ENCODE measurements at places on chromosomes 12 and 14.

DNA sequence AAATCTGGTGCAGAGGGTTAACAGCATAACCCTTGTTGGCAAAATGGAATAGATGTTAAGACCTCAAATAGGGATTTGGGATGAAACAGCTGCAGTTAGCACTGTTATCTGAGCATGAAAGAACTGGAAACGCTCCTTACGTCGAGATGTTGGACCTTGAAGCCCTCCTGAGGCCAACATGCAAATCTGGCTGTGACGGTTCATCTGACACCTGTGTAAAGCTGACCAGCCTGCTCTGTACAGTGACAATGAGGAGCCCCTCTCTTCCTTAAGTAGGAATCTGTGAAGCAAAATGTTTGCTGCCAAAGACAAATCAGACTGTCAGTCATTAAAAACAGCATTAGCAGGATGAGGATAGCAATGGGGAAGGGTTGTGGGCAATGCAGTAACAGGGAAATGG, 36.5 kb downstream of the PAPLN start:
- no peak for DNase-seq

DNA sequence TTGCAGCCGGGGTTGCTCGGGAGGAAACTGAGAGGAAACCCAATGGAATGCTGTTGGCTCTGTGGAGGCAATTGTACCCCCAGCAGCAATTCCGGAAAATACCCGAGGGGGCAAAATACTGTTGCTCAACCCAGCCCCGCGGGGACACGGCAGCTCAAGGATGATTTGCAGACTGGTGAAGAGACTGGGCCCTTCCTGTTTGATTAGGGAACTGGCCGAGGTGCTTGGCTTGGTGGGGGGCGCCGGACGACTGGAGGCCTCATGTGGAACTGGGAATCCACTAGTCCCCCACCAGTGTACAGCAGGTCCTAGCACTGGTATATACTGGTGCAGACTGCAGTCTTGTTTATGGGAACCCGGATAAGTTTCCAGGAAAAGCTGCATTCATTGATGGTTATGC, 10.3 kb upstream of the RNASE12 start:
- DNase-seq: no peak

DNA sequence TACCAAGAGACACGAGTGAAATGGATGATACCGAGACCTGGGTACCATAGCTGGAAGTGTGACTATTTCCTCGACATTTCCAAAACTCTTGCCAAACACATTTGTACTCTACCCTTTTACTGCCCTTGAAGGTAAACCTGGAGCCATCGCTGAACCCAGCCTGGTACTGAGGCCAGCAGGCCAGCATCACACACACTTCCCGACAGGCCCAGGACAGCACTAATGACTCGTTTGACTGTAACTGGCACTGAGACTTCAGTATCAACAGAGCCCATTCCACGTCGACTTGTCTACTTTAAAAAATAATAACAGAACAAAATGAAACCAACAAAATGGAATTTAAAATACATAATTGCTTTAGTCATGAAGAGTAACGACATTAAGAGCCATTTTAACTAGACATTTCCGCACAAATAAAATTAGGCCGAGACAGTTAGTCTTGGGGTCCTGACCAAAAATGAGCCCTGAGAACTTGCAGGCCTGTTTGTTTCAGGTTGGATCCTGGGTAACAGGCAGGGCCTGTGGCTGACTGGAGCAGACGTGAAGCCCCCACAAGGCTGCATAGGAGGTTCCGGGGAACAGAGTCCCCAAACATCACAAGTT, 94.3 kb downstream of the RIMBP2 start:
- DNase-seq: no peak

DNA sequence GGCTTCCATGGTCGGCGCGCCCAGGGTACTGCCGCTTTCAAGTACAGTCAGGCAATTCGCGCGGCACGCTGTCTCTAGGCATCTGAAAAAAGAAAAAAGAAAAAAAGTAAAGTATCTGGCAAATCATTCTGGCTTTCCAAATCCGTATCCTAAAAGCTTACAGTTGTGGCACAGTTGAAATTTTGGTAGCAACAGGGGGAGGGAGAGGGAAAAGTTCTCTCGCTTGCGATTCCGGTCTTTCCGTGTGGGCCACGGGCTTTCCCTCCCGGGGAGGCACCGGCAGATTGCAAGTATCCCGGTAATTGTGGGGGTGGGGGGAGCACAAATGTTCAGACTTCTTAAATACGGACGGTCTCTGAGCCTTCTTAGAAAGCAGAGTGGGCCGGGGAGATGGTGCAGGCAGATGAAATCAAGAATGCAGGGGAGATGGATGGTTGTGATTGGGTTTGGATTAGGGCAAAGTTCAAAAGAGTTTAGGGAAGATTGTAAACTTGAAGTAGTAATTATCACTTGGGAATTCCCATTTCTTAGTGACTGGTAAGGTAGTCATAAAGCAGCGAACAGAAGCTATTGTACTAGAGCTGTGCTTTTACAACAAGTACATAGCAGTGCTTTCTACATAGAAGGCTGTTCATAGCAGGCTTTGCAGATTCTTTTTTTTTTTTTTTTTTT, 1.2 kb downstream of the SOCS2 start:
- no peak for DNase-seq

DNA sequence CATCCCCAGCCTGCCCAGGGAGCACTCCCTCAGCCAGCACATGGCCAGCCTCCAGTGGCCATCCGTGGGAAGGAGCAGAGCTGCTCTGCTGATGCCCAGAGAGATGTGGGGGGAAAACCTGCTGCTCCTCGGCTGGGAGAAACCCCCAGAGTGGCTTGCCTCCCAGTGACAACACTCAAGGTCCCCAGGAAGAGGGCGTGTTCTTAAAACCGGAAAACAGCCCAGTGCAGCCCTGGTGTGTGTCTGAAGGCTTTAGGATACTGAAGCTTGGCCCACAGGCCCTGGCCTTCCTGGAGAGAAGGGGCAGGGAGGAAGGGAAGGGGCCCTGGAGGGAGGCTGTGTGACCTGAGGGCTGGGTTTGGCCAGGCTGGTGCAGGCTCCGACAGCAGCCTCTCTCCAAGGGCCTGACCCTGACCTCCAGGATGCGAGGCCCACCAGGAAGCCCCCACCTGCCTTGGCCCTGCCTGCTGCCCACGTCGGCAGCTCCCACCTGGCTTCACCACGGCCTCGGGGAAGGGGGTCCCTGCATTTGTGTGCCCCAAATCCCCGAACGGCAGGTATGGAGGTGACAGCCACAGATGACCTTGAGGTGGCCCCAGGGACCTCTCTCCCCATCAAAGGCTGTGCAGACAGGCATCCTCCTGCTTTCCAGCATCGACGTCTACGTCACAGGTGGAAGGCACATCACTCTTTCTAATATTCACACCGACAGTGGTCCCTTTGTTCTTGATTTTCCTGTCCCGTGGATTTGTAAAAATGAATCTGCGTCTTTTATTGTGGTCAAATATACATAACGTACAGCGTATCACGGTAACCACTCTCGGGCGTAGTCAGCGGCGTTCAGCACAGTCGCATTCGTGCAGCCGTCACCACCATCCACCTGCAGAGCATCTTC, 190.0 kb upstream of the C14orf180 start:
- DNase-seq: no peak

DNA sequence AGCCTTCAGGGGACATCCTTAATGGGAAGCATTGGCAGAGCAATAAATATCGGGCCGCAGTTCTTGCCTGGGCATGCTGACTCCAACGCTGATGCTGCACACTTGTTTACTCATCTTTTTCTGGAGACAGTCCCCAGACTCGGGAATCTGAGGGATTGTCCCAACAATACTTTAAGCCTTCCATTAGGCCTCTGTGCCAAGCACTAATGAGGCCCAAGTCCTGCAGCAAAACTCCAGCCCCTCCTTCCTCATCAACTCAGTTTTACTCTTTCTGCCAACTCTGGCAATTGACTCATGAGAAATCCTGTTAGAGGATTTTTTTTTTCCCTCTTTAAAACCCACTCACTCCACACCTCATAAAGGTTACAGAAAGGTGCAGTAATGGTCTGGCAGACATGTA, 233.4 kb upstream of the PELI2 start:
- no peak for DNase-seq

- DNase-seq: peak; percentile 19
Measured at GRCh38 chr12:388012-388411, 1.1 kb downstream of the KDM5A start.

DNA sequence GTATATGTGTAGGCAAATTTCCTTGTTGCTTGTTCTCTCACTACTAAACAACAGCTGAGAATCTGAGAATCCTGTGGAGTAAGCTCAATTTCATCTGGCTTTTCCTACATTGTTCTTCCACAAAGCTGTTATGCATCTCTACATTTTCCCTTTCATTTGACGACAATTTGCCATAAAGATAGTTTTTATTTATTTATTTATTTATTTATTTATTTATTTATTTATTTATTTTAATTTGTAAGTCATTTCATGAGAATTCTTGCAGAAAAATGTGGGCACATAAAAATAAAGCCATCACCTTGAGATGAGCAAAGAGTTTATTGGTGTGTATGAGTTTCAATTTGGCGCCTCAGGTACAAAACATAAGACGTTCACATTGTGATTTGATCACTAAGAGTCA, 545.9 kb upstream of the SEL1L start:
- DNase-seq: no peak

GRCh38 chr14:101726295-101726953, 35.1 kb upstream of the PPP2R5C start:
- DNase-seq: no peak

GRCh38 chr12:54229624-54230212, 40.9 kb upstream of the SMUG1 start:
- DNase-seq: no peak

DNA sequence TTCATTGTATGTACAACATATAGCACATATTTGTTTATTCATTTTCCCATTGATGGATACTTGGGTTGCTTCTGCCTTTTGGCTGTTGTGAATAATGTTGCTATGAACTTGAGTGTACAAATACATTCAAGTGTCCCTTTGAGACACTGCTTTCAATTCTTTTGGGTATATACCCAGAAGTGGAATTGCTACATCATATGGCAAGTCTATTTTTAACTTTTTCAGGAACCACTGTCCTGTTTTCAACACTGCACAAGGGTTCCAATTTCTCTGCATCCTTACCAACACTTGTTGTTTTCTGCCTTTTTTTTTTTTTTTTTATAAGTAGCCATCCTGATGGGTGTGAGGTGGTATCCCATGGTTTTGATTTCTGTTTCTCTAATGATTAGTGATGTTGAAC, 15.9 kb downstream of the RBMS2 start:
- DNase-seq: no peak

DNA sequence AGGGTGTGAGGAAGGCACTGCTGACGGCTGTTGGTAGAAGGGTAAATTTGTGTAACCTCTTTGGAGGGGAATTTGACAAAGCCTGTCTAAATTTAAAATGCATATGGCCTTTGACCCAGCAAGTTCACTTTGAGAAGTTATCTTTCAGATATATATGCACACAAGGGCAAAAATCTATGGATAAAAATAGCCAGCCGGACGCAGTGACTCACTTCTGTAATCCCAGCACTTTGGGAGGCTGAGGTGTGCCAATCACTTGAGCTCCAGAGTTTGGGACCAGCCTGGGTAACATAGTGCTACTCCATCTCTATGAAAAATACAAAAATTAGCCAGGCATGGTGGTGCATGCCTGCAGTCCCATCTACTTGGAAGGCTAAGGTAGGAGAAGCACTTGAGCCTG, 13.4 kb downstream of the UBC start:
- DNase-seq: no peak

DNA sequence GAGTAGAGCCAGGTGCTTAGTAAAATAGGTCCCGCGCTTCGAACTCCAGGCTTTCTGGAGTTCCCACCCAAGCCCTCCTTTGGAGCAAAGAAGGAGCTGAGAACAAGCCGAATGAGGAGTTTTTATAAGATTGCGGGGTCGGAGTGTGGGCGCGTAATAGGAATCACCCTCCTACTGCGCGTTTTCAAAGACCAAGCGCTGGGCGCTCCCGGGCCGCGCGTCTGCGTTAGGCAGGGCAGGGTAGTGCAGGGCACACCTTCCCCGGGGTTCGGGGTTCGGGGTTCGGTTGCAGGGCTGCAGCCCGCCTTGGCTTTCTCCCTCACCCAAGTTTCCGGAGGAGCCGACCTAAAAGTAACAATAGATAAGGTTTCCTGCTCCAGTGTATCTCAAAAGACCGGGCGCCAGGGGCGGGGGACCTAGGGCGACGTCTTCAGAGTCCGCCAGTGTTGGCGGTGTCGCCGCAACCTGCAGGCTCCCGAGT, 3.6 kb downstream of the SSTR1 start:
- DNase-seq: no peak

- DNase-seq: no peak
Measured at GRCh38 chr12:75183967-75184366, 25.7 kb downstream of the KCNC2 start.

DNA sequence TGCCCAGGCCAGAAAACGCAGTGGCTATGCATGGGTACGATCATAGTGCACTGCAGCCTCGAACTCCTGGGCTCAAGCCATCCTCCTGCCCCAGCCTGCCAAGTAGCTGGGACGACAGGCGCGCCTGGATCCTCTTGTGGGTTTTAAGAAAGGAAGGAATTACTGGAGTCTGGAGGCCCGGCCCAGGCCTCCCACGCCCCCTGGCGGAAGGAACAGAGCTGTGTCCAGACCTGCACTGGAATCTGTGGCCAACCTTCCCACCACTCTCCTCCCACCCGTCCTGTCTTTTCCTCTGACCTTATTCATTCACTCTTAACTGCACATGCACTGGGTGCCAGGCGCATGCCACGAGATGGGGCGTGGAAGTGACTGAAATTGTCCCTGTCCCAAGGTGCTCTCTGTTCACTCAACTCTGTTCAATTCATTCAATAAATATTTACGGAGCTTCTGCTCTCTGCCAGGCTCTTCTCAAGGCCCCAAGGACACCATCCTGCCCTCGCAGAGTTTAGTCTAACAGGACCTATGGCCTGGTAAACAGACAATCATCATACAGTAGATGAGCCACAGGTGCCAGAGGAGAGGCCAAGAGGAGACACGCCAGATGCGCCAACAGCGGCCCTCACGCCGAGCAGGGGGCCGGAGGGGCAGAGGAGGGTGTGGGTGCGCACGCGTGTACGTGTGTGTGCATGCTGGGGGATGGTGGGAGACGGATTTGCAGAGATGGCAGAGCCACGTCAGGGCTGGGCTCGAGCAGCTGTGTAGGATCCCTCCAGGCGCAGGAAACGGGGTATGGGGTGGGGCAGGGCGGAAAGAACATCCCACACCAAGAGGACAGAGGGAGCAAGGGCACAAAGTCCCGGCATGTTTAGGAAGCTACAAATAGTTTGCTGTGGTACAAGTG, 13.7 kb upstream of the TMEM106C start:
- peak; percentile 91 for DNase-seq

GRCh38 chr14:57495416-57495815, 1.8 kb upstream of the CCDC198 start:
- DNase-seq: no peak

- no peak for DNase-seq
Measured at GRCh38 chr12:19941096-19941495, 427.2 kb upstream of the PDE3A start.

- peak; percentile 5 for DNase-seq
Measured at GRCh38 chr12:56941299-56942017, 7.2 kb upstream of the SDR9C7 start.

All from HT-29 (cell line).